Activated CD4-positive, alpha-beta T cell treated with anti-CD3 and anti-CD28 coated beads, Interleukin-2, amount 50 U/mL, for 16 hours (primary cell): ENCODE measurements at places on chromosomes 5 and 9.

DNA sequence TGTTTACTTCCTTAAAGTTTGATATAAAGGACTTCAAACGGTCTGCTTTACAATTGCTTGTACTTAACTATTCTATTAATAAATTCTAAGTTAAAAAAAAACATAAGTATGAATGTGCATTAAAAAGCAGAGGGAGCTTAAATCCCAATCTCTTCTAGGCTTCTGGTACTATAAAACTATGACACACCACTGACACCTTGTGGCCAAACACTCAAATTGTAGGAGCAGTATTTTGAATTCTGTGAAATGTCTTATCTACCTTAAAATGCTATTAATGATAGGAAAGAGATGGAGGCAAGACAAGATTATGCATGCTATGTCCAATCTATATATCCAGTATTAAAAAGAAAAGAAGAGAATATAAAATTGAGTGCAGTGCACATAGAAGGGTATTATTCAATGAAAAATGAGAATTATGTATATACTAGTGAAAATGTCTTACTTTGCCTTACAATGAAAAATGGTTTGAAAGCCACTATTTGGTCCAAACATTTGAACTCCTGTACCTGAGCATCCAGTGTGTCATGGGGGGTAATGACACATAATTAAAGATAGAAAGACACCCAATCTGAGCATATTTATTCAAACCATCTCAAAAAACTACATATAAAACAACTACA is 87.6 kb downstream of the ERP44 start:
- peak; percentile 58 for DNase-seq

DNA sequence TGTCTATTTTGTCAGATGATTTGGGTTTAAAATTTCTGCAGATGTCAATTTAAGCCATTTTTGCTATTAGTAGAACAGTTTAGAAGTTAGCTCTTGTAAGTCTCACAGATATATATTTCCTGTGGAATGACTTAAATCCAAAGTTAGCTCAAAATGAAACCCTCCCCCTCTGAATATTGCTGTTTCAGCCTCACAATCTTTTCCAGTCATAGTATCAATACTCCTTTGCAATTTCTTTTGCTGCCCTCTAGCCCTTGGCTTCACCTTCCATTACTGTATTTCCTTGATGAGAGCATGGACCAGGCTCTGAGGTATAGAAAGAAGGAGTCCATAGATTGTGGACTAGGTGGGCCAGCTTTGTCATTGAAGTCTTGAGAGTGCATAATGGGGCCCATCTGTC is 124.4 kb downstream of the ATG10 start:
- DNase-seq = peak; percentile 26

DNA sequence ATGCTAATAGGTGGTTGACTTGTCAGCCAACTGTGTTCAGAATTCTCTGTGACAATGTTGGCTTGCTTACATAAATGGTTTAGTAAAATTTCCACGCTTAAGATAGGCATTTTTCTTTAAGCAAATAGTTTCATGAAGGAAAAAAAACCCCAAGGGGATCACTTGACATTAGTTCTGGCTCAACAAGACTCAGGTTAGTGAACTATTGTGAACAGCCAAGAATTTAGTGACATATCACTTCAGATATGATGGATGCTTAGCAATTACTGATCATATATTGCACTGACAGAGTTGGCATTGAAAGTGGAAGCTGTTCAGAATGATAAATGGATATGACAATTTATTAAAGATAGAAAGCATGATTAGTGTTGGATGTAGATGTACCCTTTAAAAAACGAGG is 218.5 kb downstream of the TMEM232 start:
- no peak for DNase-seq

GRCh38 chr5:164013077-164013670 is 507.8 kb downstream of the MAT2B start:
- DNase-seq = peak; percentile 43

DNA sequence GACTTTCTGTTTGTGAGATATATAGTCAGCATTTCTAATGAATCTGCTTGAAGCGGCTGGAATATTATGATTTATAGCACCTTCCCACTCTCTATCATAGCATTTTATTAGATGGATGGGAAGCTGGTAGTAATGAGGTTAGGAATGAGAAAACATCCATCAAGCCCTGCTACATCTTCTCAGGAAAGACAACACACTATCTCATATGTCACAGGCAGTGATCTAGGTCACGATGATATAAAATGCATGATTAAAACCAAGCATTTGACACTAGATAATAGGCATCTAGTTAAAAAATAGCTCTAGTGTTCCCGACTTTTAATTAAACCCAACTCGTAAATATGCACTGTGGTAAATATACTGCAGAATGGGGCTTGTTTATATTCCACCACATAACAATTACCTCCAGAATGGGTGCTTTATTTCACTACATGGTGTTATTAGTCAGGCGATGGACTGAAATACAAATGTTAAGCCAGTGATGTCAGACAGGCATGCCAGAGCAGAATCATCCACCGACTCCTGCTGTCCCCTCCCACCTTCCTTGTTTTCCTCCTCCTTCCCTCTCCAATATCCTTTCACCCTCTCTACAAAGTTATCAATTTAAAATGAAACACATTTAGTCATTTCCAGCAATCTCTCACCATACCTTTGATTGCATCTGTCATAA is 286.8 kb downstream of the SPATA31D1 start:
- no peak for DNase-seq

GRCh38 chr5:96084874-96085506 is 123.3 kb upstream of the ELL2 start:
- DNase-seq = no peak

- DNase-seq = no peak
These were observed 211.9 kb downstream of the MEF2C start for GRCh38 chr5:88671106-88671504.

- DNase-seq = no peak
These were observed 11.7 kb upstream of the FCN2 start for GRCh38 chr9:134868751-134869553.

GRCh38 chr5:151028717-151029116 is 8.3 kb downstream of the GPX3 start:
- DNase-seq = no peak

- no peak for DNase-seq
These were observed at the start of gene GABRA1 for GRCh38 chr5:161847941-161848391. TSS of gene GABRA1 (plus strand) at chr5:161848120. CDS start at chr5:161850811, 2,691 bp downstream.

- DNase-seq = no peak
These were observed 17.5 kb upstream of the NREP start for GRCh38 chr5:111774525-111774924.

GRCh38 chr5:87432460-87432859 is 19.7 kb upstream of the CCNH start:
- DNase-seq = no peak

DNA sequence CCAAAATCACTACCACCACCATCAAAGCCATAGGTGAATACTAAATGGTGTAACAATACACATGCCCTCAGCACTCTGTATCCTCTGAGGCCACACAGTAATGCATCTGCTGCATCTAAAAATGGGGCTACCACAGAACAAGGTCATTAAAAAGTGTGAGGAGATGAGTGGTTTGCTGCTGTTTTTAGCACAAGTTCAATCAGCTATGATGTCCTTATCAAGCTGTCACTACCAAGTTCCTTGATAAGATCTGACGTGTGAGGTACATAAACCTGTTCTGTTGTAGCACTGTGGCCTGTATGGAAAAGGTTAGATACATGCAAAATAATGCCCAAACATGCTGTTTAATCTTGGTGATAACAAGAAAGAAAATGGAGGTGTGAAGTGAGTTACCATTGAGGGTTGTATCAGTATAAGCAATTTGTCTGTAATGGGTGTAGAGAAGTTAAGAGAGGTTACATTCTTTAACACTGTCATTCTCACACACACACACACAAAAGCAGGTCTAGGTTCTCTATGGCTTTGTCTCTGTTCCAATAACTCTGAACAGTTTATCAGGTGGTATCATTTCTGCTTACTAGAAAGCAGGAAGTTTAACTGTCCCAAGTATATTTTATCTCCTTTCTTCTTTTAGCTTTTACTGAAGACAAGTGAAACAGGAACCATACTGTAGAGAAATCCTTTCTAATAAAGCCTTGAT is 252.9 kb downstream of the CWC27 start:
- DNase-seq = no peak

DNA sequence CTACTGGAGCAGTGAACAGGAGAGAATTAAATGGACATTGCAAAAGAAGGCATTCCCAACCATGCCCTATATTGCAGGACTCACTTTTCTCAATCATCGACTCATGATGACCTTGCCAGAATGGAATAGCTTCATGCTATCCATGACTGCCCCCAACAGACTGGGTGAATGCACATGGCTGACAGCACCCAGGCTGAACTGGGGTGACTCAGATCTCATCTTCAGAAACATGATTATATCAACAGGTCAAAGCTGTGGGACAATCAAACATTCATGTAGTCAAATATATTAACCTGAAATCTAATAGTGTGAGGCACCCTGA is 34.7 kb upstream of the MIER3 start:
- DNase-seq = no peak

DNA sequence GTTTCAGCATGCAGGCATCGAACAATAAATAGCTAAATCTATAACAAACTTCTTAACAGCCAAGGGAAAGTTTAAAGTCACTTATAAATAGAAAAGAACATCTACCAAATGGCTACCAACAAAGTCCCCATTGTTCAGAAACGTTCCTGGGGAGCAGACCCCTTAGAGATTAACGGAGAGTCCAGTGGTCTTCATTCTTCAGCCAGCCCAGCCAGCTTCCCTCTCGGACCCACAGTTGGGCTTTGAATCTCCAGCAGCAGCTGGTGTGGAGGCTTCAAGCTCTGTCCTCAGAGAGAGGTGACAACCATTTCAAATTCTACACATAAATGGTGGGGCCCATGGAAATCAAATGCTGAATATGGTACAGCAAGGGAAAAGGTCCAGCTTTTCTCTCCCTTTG is 11.2 kb downstream of the ENC1 start:
- no peak for DNase-seq

- no peak for DNase-seq
These were observed 102.5 kb upstream of the PANK3 start for GRCh38 chr5:168681556-168682183.

- no peak for DNase-seq
These were observed 85.3 kb downstream of the MVB12B start for GRCh38 chr9:126411948-126412284.

GRCh38 chr5:149517461-149518122 is 33.6 kb downstream of the CSNK1A1 start:
- no peak for DNase-seq

DNA sequence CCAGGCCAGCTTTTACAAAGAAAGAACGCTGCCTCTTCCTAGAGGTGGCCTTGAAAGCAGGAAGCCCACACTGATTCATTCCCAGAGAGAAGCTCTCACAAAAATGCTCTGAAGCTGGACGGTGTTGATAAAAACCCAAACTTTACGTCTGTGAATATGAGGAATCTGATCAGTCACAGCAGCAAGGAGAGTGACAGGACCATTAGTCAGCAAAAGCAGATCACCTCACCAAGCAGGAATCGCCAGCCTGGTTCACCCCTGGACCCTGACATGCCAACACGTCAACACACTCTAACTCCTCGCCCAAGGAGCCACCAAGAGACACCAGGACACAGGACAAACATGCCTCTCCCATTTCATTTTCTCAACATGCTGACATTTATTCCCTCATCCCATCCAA is 70.6 kb upstream of the ZNF622 start:
- DNase-seq = no peak

DNA sequence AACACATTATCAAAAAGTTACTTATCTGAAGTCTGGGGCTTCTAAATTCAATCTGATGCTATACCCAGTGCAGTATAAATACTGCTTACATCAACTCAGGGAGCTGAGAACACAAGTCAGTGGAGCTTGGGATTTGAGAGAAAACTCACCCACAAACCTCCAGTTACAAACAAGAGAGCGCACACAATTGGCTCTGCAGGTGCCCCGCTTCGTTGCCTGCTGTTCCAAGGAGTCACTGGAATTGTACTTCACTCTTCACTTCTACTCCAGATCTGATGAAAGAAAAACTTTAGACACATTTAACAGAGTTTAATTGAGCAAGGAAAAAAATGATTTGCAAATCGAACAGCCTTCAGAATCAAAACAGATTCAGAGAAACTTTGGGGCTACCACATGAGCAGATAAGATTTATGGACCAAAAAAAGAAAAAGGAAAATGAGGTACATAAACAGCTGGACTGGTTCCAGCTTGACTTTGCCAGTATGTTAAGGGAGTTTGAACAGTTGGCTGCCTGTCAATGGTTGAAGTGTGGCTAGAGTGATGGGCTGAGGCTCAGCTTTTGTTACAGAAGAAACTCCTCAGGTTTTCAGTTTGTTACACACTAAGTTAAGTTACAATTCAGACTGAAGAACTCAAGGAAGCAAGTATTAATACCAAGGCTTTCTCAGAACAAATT is 156.6 kb downstream of the AOPEP start:
- DNase-seq = no peak

- DNase-seq = no peak
These were observed 154.2 kb downstream of the DOCK2 start for GRCh38 chr5:169791251-169791650.

DNA sequence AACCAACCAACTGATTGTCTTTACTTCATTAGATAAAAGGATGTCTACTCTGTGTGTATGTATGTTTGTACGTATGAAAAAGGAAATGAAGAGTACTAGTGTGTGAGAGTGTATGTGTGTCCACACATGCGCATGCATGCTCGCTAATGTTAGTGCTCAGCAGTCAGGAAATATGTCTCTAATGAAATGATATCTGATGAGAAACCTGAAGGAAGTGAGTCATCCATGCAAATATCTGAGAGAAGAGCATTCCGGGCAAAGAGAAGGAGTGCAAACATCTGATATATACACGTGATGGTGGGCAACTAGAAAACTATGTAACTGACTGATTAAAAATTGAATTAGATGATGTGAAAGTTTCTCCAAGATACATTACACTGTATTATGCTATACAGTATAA is 29.6 kb upstream of the UGCG start:
- DNase-seq = peak; percentile 10

- DNase-seq = no peak
These were observed 79.3 kb upstream of the PRLR start for GRCh38 chr5:35309365-35310130.

- DNase-seq = no peak
These were observed 49.3 kb downstream of the GADD45G start for GRCh38 chr9:89654025-89654662.

- DNase-seq = no peak
These were observed 3.6 kb upstream of the NR5A1 start for GRCh38 chr9:124510650-124511425.
